NCI-H446 treated with DMSO at 0.1 percent for 48 hours (cell line): ENCODE measurements at places on chromosomes 6 and 20.

- no peak for DNase-seq
Measured at GRCh38 chr6:129866256-129866655, 5.1 kb upstream of the TMEM244 start.

DNA sequence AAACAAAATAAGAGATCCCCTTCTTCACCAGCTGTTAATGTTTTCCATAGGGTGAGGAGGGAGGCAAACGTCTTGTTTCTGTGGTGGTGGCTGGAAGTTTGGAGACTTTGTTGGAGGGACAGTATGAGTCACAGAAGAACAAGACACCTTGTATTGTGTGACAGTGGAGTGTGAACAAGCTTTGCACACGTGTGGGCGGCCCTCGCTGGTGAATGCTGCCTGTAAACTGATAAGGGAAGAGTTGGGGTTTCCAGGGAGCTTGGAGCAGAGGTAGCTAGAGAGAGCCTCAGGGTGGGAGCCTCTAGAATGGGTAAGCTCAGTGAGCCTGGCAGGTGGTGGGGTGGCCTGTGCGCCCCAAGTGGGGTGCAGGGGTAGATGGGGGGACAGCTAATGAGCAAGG lies 78.3 kb downstream of the ZDHHC14 start:
- no peak for DNase-seq

GRCh38 chr6:165556116-165556843 lies 106.8 kb downstream of the PDE10A start:
- DNase-seq, result no peak

DNA sequence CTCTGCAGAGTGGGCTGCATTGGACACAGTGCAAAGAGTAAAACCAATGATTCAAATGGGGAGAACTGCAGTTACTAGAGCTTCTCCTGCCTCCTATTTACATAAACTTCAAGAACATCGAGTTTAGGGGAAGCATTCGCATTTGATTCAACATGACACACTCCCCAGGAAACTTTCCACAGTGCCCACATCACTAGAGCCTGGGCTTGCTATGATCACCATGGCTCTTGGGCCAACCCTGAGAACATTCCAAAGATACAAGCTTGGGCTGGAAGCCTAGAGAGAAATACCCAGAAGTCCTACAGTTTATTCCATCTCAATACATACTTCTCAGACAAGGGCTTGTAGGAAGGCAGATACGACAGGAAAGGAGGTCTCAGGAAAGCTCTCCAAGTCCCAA lies 337.9 kb downstream of the CD83 start:
- DNase-seq, result no peak

DNA sequence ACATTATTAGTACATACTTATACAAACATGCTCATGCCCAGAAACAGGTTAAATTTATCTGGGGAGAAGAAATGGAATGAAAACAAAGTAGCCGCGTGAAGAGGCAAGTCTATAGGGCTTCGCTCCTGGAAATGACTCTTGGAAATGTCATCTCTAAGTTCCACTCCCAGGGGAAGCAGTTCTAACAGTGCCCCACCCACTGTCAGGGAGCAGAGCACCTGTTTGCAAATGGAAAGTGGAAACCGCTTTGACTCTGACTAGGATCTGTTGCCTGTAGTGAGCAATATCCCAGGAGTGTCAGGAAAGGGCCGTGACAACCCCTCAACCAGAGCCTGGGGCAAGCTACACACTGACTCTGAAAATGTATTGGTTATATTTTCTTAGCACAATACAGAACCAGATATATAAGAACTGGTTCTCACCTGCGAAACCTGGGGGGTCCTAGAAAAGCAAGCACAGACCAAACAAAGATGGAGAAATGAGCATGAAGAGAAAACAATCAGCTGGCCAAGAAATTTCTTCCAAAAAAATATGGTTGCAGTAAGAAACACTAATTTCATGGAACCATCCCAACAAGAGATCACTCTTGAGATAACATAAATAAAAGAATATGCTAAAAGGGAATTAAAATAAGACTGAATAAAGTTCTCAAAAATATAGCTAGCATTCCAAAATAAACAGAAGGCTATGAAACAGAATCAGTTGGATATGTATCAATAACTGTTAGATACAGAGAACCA lies 47.5 kb upstream of the CRISP1 start:
- no peak for DNase-seq
